ENCODE measurements at places on chromosomes 2 and 18. TPM values are rescaled to one million over a fixed set of nuclear protein-coding genes. Genes with fewer than 3 reads are reported as not detected.

- H3K27ac ChIP-seq, result no peak overlapping the region
- no peak overlapping the region for H3K4me3 ChIP-seq
These were observed 2.9 kb upstream of the C2orf80 start for GRCh38 chr2:208192611-208193236.

DNA sequence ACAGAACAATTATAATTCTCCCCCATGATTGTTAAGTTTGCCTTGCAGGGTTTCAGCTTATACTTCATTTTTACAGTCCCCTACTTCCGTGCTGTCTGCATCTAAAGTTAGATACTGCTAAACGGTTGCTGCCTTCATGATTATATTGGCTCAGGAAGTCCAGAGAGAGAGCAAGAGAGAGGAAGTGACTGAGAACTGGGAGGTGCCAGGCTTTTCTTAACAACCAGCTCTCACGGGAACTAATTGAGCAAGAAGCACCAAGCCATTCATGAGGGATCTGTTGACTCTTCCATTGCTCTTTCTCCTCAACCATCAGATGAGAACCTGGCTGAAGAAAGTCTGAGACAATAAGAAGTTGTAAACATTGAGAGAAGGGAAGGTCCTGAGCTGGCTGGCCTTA lies 125.5 kb upstream of the SIX2 start:
- no peaks in the 10 kb centered on the region for H3K27me3 ChIP-seq
- DNase-seq, result no peak
- peaks cover 4% of the 10 kb centered on the region for H3K4me1 ChIP-seq
- H3K27ac ChIP-seq, result no peak overlapping the region

UPP2 gene
- not detected for total RNA-seq

SLC23A3 gene
- 18.4 TPM for total RNA-seq
